T-cell (primary cell): ENCODE measurements at places on chromosomes 13 and 19. TPM values are rescaled to one million over a fixed set of nuclear protein-coding genes. Genes with fewer than 3 reads are reported as not detected.

DNA sequence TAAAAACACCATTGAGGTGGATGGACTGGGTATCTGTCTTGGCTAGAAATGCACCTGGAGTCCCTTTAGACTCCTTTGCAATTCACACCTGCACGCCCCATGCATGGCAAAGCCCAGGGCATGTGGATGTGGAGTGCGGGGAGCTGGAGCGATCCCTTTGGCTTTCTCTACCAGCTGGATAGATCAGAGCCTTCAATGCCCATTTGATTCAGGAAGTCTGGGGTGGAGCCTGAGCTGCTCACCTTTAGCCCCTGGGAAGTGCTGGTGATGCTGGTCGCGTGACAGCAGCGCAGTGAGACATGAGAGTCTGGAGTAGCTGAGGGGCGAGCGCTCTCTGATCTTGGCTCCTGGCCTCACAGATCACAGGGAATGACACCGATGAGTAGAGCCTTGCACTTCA lies 4.8 kb upstream of the ZNF536 start:
- no peak for DNase-seq

DNA sequence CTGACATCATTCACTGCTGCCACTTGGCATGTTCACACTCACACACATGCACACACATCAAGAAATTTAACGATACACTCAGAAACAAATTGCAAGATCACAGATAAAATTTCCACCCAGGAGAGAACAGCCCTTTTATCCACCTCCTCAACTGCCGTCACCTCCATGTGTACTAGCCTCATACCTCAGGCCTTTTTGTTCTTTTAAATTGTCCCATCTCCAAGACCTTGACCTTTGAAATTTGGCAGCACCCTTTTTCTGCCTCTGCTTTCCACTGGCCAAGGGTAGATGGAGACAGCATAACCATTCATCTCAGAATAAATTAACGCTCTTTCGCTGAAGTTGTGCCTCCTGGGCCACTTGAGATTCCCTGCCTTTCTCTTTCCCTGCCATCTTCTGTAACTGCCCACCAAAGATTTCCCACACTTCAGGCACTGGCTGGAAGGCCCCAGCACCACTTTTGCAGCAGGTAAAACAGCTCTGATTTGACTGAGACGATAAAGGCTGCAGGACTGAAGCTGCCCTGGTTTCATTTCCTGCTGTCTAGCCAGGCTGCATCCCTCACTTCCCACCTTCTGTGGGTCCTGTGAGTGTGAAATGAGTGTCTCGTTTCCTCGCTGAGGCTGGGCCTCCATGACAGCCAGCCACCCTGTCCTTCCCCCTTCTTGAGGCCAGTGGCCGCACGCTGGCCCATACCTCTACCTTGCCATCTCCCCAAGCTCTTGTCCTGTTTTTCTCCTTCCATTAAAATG lies 39.3 kb downstream of the MBNL2 start:
- DNase-seq, result peak; percentile 10

DNA sequence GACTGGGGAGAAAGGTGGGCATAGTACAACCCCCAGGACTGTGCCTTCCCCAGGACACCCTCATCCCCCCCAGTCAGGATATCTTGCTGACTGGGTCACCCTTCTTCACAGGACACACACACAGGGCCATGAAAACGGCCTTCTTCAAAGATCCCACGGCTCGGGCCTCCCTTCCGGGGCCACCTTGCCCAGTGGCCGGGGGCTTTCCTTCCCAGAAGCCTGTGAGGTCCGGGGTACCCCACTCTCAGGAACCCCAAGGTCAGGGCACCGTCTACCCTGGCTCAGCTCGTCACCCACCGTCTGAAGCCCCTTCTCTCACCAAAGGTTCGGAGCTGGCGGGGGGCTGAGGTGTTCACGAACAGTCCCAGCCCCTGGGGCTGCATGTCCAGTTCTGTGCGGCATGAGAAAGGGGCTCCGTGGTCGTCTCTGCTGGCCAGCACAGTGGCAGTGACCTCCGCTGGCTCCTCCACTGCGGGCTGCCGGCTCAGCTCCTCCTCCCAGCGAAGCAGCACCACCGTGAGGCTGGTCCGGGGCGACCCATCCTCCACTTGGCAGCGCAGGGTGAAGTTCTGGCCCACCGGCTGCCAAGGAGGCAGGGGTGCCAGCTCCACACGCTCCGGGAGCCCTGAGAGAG lies 2.1 kb upstream of the RAVER1 start:
- DNase-seq, result no peak

Gene CRTC1
- 25.0 TPM for total RNA-seq

GRCh38 chr13:72129117-72129516 lies 262.1 kb upstream of the DACH1 start:
- DNase-seq, result no peak

- no peak for DNase-seq
Measured at GRCh38 chr13:98571955-98572662, 4.8 kb downstream of the STK24 start.

DNA sequence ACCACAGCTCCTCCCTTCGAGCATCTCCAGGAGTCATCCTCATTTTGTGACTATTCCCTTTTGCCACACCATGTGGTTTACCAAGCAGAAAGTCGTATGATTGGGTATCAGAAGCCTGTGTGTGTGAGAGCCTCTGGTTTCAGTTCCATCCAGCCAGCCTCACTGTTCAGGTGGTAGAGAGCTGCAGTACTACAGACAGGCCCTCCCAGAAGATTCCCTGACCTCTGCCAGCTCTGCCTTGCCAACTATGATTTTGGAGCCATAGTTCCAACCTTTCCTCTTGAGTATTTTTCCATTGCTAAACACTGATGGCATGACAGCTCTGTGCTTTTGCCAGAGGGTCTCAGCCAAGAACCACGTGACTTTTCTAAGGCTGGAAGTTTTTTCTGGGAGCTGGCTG lies 82.5 kb downstream of the DHRS12 start:
- DNase-seq, result no peak

- no peak for DNase-seq
Measured at GRCh38 chr19:48629599-48630295, 7.4 kb downstream of the DBP start.

Gene CGB2
- total RNA-seq, result not detected

GRCh38 chr13:48891586-48891985 lies 84.1 kb upstream of the FNDC3A start:
- DNase-seq, result no peak

GRCh38 chr13:90015565-90016507 lies 1331.7 kb upstream of the MIR17HG start:
- DNase-seq, result no peak

- no peak for DNase-seq
Measured at GRCh38 chr19:46992699-46993535, 26.7 kb upstream of the NPAS1 start.

DNA sequence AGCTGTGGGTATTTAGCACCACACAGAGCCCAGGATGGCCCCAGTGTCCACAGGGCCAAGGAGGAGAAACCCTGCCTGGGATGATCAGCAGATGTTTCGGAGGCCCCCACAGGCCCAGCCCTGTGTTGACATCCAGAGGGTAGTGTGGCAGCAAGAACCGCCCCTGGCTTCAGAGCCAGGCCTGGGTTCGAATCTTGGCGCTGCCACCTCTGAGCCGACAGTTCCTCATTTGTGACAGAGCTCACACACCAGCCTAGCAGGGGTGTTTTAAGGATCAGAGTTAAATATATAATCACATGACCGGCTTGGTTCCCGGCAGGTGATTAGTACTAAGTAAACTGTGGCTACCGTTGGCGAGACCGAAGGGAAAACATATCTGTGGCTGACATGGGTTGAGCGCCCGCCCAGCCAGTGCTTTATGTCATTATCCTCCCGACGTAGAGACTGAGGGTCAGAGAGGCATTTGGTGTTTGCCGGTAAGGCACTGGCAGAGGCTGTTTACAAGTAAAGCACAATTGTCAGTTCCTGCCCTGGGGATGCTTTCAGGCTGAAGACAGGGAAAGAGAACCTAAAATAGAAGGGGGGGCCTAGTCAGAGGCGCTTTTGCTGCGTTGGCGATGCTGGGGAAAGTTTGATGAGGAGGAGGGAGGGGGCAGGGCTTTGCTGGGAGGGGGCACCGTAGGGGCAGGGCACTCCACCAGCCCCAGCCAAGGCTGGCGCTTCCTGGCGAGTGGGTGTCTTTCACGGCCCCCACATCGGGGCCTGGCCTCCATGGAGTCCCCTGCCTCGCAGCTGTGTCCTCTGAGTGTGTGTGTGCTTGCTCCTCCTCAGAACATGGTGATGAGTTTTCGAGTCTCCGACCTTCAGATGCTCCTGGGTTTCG lies 4.8 kb downstream of the PIAS4 start:
- no peak for DNase-seq

Gene LILRA2
- 0.16 TPM for total RNA-seq

GRCh38 chr19:51156710-51157109 lies 14.6 kb downstream of the SIGLEC7 start:
- DNase-seq, result no peak

DNA sequence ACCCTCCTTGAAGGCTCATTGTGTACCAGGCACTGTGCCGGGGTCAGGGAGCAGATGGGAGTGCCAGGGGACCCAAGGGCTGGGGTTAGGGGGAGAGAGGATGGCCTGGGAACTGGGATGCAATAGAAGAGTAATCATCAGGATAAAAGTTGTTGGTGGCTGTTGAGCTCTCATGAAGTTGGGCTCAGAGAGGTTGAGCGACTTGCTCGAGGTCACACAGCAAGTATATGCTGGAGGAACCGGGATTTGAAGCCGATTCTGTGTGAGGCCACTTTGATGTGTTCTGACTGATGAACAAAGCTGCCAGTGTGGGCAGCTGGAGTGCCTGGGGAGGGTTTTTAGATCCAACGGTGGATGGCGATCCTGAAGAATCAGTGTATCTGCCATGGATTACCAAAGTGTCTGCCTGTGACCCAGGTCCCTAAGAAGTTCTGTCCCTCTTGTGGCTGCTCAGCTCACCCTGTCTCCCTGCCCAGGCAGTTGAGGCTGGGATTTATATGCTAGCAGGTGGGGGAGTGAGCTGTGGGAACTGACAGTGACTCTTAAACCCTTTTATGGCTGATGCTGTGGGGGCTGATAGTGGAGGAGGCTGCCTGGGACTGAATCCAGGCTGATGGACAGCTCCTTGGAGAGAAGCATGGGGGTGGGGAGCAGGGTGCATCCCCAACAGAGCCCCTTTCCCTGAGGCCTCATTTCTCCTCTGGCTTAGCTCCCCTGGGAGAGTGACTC lies 8.3 kb downstream of the ARHGEF18 start:
- no peak for DNase-seq

DNA sequence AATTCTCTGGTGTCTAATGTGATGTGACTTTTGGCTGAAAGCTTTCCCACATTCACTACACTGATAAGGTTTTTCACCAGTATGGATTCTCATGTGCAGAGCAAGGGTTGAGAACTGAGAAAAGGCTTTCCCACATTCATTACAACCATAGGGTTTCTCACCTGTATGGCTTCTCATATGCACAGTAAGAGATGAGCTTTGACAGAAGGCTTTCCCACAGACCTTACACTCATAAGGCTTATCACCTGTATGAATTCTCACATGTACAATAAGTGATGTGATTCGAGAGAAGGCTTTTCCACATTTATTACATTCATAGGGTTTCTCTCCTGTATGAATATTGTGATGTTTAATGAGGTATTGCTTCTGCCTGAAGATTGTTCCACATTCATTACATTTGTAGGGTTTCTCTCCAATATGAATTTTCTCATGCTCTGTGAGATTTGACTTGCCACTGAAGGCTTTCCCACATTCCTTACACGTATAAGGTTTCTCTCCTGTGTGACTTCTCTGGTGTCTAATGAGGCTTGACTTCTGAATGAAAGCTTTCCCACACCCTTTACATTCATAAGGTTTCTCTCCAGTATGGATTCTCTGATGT lies 14.0 kb downstream of the ZNF260 start:
- no peak for DNase-seq

Gene EDDM13
- total RNA-seq, result not detected

DNA sequence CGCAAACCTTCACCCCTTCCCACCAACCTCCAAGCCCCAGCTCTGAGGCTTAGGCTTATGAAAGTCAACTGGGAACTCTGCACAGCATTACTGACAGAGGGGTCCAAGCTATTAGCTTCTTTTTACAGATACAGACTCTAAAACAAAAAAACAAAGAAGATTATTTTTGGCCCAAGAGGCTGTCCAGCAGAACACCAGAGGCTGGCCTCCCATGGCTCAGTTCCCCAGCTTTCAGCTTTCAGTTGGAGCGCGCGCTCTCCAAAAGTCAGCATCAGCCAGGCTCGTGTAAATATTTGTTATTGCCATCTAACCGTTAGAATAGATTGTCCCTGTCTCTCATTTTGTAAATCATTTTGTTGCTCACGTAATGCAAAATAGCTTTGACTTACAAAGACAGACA lies 58.4 kb downstream of the ZIC5 start:
- no peak for DNase-seq

DNA sequence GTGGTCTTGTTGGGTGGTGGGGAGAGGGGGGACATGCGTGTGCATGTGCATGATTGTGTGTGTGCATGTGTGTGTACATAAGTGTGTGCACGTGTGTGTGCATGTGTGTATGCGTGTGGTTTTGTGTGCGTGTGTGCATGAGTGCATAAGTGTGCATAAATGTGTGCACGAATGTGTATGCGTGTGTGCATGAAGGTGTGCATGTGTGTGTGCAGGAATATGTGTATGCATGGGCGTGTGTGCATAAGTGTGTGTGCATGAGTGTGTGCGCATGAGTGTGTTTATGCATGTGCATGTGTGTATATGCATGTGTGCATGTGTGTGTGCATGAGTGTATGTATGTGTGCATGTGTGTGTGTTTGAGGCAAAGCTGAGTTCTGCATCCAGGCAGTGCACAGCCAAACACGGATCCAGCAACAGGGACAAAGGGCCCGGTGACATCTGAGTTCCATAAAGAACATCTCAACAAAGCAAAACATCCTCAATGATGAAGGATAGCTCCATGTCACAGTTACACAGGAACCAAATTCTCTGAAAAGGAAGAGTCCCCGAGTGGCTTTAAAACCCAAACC lies 86.0 kb upstream of the FARP1 start:
- DNase-seq, result no peak

DNA sequence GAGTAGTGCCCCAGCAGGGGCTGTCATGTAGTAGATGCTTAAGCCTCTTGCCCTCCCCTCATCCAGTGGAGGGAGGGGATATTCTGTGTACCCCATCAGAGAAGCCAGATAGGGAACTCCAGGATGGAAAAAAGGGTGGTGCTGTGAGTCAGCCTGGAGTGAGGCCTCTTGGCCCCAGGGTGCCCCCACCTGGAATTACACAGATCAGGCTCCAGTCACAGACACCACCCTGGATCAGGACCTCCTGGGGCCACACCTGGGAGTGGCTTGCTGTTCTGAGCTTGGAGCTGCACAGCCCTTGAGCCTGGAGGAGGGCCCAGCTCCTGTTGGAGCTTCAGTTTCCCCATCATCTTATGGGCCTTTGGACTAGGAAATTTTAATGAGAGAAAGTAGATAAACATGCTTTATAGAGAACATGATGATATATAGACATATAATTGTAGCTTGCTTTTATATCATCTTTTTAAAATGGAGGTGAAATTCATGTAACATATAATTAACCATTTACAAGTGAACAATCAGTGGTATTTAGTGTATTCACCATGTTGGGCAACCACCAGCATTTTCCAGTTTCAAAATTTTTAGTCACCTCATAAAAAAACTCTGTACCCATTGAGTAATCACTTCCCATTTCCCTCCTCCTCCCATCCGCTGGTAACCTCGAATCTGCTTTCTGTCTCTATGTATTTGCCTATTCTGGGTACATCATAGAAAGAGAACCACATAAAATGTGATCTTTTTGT lies 24.6 kb downstream of the CYP4F22 start:
- no peak for DNase-seq

Gene ZNF208
- total RNA-seq, result 2.9 TPM

- DNase-seq, result no peak
Measured at GRCh38 chr13:110110783-110111182, 196.2 kb downstream of the COL4A1 start.
